Sciatic nerve (tissue), 2 donors: ENCODE measurements at places on chromosomes 11 and 22.
A peak's percentile ranks its signal among the peaks of the same experiment; 100 is the strongest.

DNA sequence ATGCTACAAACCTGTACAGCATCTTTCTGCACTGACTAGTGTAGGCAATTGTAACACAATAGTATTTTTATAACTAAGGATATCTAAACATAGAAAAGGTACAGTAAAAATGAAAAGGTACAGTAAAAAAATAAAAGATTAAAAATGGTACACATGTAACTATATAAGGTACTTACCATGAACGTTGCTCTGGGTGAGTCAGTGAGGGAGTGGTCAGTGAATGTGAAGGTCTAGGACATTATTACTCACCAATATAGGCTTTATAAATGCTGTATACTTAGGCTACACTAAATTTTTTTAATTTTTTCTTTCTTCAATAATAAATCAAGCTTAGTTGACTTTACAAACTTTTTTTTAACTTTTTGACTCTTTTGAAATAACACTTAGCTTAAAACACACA is 59.9 kb downstream of the EIF3M start:
- DNase-seq, result no peak

- no peak for DNase-seq
Observed at GRCh38 chr11:2813141-2813908, 72.2 kb downstream of the CDKN1C start.

- DNase-seq, result no peak
Observed at GRCh38 chr22:18976197-18976751, 40.2 kb upstream of the PRODH start.

DNA sequence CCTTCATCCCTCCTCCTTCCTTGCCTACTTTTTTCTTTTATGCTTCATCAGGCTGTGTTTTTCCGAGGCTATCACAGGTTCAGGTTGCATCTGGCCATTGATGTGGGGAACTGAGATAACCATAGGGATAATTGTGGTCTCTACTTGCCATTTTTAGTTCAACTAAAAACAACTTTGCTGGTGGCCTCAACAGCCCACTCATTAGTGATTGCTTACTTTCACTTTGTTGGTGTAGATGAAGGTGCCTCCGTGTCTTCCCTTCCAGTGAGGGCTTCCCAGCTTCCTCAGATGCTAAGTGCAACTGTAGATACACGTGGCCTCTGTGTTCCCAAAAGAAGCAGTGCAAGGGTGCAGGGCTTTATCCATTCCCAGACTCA is 35.0 kb downstream of the KCNJ1 start:
- DNase-seq, result no peak

GRCh38 chr11:122786896-122787295 is 51.4 kb upstream of the CRTAM start:
- DNase-seq, result no peak

GRCh38 chr22:22406445-22407027 is 102.0 kb downstream of the ZNF280B start:
- DNase-seq, result no peak

DNA sequence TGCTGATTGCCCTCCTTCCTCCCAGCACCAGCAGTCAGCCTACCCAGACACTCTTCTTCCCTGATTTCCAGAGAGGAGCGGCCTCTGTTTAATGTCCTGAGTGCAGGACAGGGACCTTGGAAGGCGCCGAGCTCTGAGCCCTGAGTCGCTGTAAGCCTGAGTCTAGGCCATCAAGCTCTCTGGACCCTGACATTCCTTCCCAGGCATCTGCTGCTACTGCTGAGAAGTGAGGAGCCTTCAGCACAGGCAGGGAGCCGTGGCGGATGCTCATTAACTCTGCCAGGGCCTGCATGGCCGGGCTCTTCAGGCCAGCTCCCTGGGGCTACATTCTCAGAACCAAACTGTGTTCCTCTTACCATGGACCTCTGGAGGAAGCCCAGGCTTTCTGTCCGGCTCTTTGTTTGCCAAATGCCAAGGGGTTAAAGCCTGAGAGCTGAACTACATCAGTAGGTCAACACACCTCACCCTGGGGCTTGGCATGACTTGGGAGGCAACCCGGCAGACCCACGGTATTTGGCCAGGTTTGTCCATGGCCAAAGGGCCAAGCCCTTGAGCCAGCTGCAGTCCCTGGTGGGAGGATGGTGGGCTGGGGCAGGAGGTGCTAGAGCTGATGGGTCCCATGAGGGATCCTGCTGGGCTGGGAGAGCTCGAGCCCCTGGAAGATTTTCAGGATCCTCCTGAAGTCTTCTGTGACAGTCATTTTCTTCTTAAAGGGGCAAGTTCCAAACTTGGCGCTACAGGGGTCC is 721.4 kb downstream of the BRD1 start:
- DNase-seq, result no peak

DNA sequence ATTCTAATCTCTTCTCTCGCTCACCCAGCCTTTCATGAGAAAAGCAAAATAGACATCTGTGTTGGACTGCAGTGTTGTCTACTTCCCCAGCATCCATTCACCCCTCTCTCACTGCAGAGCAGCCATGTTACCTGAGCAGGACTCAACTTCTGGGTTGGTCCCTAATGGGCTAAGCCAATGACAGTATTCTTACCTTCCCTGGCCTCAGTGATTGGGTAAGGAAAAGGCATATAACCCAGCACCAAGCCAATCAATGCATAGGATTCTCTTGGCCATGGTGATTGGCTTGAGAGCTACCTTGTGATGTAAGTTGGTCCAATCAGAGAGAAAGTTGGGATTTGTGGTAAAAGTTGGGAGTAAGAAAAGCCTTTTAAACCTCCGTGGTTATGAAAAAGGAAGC is 99.8 kb upstream of the NECTIN1 start:
- no peak for DNase-seq

- peak; percentile 87 for DNase-seq
Observed at GRCh38 chr22:36286096-36286957, 33.4 kb downstream of the APOL1 start.

DNA sequence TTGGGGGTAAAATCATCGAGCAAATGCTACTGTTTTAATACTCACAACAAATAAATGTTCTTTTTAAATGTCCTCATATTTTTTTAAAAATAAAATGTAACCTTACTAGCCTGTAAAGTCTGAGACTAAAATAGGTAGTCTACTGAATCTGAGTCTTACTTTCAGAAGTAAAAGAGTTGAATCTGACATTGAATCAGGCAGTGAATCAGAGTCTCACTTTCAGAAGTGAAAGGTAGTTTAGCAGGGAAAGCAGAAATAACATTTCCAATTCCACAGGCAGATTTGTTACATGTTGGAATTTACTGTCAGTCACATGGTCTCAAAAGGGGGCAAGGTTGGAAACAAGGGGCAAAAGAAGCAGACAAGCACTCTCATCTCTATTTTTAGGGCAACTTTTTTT is 143.0 kb downstream of the ELP4 start:
- DNase-seq, result no peak

DNA sequence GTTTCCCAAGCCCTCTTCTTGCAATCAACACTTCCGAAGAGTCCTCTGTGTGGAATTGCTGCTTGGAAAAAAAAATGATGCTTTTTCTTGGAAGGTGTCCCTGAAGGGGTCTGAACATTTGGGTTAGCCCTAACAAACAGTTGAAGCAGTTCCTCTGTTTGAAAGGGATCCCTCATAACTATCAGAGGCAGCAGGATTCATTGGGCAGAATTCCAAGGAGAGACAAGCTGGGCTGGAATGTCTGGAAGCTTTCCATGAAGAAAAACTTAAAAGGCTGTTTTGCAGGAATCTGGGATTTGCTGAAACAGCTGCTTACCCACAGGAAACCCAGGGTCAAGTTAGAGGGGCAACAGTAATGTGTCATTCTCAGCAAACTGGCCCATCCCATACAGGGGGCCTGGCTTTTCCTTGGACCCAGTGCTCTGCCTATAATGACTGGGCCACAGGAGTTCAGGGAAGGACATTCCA is 3.1 kb downstream of the CSNK2A3 start:
- DNase-seq, result no peak

GRCh38 chr11:75162954-75163353 is 12.0 kb downstream of the SLCO2B1 start:
- no peak for DNase-seq

DNA sequence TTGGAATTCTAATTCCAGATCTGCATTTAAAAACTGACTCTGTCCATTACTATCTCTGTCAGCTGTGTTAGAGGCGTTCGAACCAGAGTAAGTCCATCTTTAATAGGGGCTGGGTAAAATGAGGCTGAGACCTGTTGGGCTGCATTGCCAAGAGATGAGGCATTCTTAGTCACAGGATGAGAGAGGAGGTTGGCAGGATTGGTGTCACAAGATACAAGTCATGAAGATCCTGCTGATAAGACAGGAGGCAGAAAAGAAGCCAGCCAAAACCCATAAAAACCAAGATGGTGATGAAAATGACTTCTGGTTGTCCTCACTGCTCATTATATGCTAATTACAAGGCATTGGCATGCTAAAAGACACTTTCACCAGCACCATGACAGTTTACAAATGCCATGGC is 356.3 kb upstream of the ISX start:
- no peak for DNase-seq

- DNase-seq, result no peak
Observed at GRCh38 chr22:19591568-19591967, 67.4 kb upstream of the CLDN5 start.

DNA sequence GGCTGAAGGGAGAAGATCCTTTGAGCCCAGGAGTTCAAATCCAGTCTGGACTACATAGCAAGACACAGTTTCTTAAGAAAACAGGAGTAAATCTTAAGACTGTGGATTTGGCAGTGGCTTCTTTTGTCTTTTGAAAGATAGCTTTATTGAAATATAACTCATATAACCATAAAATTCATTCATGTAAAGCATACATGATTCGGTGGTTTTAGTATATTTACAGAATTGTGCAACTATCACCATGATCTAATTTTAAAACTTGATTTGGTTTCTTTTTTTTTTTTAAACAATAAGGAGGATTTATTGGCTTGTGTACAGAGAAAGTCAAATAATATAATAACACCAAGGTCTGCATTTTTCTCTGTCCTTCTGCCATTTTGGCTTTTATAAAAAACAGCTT is 23.1 kb upstream of the PSMA1 start:
- no peak for DNase-seq

GRCh38 chr11:9039198-9039597 is 35.4 kb upstream of the NRIP3 start:
- DNase-seq, result no peak
